Femur (tissue), 1 donor: ENCODE measurements at places on chromosomes 16 and 17.

DNA sequence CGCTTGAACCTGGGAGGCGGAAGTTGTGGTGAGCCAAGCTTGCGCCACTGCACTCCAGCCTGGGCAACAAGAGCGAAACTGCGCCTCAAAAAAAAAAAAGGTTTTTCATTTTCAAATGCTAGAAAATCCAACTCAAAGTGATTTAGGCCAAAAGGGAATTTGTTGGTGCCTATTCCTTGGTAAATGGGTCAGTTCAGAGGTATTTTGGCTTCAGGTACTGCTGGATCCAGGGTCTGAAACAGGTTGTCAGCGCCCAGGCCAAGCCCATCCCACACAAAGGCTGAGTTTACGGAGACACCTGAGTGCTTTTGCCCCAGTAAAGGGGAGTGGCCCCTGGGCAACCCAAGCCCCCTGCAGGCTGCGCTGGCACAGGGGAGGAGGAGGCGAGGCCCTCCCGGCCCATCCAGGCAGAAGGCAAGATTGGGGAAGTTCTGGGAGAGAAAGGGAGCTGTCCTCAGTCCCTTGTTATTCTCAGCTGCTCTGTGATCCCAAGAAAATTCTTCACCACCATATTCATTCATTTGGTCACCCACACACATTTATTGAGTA is 8.5 kb upstream of the JPH3 start:
- DNase-seq: no peak

GRCh38 chr17:50049636-50050035 is 6.3 kb upstream of the ITGA3 start:
- no peak for DNase-seq

DNA sequence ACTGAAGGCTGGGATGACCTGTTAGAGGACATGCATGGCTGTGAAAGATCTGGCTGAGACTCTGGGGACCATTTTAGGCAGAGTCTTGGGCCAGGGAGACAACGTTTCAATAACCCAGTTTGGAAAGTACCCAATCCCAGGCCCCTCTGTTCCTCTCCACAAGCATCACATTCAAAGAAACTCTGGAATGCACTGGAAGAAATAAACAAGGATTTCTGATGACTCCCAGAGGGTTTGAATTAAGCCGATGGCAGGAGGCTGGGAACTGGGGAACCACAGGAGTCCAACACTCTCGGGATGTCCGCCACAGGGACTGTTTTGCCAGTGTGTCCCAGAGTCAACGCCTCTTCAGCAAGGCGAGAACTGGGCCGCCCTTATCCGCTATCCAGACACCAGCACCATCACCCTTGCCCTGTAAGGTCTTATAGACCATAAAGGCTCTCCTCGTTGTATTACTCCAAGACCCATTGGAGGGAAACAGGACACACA is 3.3 kb downstream of the PMP22 start:
- DNase-seq: peak; percentile 55

DNA sequence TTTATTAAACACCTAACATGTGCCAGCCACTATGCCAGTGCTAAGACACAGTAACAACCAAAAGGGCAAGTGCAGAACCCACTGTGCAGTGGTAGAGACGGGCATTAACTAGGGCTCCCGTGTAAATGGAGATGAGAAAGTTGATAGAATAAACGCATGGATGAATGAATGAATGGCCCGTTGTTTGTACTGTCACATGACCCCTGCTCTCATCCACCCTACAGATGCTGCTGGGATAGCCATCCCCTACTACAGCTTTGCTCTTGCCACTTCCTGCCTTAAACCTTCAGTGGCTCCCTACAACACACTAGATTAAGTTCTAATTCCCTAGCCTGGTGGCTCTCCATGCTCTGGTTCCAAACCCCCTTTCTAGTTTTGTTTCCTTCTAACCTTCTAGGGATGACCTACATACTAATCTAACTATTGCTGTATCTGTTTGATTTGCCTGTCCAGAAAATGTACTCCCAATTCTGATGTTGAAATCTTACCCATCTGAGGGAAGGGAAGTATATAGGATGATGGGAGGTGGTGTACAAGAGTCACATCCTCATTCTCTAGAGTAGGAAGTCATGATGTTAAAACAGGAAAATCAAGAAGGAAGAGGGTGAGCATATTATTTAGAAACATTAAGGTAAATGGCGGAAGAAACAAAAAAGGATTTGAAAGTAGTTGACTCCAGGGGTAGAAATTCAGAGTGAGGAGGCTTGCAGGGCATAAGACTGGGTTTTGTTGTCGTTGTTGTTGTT is 11.4 kb upstream of the TNRC6C start:
- DNase-seq: no peak

DNA sequence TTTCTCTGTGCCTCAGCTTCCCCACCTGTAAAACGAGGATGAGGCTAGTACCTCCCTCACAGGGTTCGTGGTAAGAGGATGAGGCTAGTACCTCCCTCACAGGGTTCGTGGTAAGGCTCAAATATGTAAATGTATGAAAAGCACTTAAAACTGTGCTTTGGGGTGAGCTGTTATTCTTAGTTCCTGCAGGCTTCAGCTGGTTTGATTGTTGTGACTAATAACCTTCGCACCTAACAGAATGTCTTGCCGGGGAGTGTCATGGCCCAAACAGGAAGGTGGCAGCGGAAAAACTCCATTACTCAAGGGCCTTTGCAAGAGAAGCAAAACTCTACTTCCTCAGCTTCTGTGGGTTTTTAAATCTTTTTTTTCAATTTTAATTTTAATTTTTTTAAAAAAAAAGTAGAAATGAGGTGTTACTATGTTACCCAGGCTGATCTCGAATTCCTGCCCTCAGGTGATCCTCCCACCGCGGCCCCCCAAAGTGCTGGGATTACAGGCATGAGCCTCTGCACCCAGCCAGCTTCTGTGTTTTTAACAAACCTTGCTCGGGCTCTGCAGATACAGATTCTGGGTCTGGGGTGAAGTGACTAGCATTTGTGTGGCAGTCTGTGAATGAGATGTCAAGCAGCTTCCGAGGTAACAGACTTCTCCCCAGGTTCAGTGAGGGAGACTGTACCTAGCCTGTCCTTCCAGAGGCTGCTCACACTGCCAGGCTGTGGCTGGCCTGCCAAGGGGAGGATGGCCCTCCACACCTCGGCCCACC is 103.0 kb downstream of the RAB11FIP4 start:
- DNase-seq: no peak

DNA sequence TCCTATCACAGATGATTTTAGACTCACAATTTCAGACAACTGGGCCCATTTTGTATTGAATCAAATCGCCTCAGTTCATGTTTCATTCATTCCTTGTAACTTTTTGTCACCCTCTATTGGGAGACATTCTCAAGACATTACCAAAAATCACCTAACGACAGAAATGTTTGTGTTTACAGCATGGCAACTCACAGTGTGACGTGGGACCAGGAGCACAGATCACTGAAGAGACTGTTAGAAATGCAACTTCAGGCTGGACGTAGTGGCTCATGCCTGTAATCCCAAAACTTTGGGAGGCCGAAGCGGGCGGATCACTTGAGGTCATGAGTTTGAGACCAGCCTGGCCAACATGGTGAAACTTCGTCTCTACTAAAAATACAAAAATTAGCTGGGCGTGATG is 249.6 kb downstream of the NTN1 start:
- no peak for DNase-seq

- no peak for DNase-seq
Observed at GRCh38 chr16:27685807-27686206, 135.9 kb downstream of the KATNIP start.

DNA sequence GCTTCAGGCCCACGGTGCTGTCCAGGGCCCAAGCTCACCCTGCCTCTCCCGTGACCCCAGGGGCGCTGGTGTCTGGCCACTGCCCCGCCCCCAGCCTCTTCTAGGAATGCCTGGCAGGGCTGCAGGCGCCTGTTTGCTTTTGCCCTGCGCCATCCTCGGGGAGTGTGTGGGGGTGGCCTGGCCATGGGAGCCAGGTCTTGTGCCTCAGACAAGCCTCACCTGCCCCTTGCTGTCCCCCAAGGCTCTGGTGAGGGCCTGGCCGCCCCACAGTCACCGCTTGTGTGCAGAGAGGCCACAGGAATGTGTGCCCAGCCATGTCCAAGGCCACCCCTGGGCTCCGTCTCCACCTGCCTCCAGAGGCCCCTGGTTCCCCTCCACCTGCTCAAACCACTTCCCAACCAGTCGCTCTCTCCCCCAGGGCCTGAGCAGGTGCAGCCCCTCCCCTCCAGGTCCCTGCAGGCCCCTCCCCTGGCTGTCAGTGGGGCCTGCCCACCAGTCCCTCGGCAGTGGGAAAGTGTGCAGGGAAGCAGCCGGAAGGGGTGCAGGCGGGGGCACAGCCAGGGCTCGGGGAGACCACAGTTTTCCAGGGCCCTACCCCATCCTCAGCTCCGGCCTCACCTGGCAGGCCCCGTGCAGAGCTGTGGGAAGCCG is 841 bp upstream of the IGFALS start:
- no peak for DNase-seq

GRCh38 chr16:84847564-84848355 is 28.0 kb downstream of the CRISPLD2 start:
- no peak for DNase-seq

DNA sequence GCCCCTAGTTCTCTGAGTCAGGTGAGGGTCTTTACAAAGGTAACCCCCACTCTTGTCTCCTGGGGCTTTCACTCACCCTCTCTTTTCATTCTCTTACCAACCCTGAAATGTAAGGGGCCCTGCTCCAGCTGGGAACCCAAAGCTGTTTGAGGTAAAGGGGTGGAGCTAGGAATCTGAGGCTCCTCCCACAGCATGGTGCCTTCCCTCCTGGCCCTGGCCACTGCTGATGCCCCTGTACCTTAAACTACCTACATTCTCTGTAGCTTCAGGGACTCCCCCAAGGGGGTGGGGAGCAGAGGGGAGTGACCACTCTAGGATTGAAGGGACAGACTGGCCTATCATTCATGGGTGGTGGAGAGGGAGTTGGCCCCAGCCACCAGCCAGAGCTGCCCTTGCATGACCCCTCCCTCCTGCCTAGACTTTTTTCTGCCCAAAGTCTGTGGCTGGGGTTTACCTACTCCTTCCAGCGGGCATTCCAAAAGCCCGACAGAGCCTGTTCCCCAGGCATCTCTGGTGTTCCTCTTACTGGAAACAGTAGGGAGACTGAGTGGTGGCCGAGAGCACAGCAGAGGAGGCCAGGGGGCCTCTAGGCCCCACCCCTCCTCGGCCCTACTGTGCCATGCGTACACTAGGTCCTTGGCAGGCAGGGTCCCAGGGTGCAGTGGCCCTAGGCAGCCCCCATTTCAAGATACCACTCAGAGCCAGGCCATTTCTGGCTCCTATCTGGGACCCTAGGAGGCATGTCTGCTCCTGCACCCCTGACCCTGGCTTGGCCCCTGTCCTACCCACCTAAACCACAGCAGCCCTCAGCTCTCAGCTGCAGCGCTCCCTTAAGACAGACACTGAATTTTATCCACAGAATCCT is 9.5 kb downstream of the DOK4 start:
- DNase-seq: no peak

GRCh38 chr17:12683299-12683698 is 17.6 kb downstream of the MYOCD start:
- no peak for DNase-seq

GRCh38 chr17:75638893-75639292 is 5.7 kb downstream of the SMIM5 start:
- no peak for DNase-seq
